ENCODE measurements at places on chromosomes 1 and 21.

GRCh38 chr1:42793824-42794223 is 9.0 kb downstream of the TMEM269 start:
- no peak for DNase-seq

GRCh38 chr1:17955302-17956285 is 152.0 kb upstream of the IGSF21 start:
- DNase-seq = no peak

- DNase-seq = no peak
Measured at GRCh38 chr21:21051109-21052055, 53.2 kb downstream of the NCAM2 start.

DNA sequence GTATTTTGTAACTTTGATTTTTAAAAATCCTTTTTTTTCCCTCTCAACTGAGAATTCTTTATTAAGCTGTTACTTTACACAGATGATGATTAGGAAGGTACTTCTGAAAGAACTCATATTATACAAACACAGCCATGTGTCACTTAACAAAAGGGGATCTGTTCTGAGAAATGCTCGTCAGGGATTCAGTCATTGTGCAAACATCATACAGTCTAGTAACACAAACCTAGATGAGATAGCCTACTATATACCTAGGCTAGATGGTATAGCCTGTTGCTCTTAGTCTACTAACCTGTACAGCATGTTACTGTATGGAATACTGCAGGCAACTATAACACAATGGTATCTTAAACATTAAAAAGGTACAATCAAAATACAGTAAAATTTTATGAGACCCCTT is 24.9 kb downstream of the AHCTF1 start:
- no peak for DNase-seq

DNA sequence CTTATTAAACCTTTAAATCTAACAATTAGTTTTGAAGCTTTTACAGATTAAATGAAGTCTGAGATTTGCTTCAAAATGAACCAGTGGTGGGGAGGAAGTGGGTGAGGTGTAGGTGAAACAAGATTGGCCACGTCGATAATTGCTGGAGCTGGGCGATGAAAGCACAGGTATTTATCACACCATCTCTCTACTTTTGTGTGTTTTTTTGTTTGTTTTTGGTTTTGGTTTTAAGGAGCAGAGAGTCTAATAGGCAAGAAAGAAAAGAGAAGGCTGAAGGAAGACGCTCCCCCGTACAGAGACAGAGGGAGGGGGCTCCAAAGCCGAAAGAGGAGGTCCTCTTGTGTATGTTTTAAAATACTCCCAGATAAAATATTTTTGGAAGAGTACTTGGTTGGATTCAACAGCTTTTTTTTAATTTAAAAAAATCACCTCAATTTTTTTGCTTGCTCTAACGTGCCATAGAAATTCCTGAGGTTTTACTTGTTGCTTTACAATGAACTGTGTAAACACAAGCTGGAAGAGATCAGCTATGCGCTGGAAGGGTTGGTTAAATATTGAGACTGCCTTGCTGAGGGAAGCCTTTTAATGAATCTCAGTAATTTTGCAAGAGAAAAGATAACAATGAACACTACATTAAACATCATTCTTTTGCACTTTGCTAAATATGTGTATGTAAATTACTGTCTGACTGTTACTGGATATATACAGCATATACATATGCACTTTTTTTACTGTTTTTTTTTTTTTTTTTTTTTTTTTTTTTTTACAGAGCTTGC is 6.7 kb upstream of the LGALS8 start:
- no peak for DNase-seq

GRCh38 chr1:156115514-156116374 is 1.2 kb downstream of the LMNA start:
- no peak for DNase-seq

DNA sequence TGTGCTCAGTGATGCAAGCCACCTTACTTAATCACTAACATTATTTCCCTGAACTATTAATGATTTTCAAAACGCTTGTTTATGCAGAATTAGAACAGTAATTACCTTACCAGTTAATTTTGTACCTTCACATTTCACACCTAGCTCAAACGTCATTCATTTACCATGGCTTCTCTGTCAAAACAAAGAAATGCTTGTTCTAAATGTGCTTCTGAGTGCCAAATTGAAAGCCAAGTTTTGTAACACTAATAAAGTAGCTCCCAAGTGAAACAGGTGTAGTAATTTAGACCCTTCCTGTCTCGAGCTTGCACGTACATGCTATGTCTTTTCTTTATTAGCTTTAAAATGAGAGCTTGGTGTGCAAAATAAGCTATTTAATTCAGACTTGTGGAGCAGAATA is 533.7 kb upstream of the PKN2 start:
- DNase-seq = no peak

DNA sequence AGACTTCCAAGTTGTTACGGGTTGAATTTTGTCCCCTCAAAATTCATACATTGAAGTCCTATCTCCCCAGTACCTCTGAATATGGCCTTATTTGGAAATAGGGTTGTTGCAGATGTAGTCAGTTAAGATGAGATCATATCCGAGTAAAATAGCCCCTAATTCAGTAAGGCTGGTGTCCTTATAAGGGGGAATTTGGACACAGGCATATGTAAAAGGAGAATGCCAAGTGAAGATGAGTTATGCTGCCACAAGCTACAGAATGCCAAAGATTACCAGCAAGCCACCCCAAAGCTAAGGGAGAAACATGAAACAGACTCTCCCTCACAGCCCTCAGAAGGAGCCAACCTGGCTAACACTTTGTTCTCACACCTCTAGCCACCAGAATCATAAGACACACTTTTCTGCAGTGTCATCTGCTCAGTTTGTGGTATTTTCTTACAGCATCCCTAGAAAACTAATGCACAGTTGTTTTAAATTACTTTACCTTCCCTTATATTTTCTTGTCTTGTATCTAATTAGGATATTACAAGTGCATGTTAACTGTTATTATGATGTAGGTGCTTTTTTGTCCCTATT is 43.3 kb upstream of the PRDX6 start:
- DNase-seq = no peak

DNA sequence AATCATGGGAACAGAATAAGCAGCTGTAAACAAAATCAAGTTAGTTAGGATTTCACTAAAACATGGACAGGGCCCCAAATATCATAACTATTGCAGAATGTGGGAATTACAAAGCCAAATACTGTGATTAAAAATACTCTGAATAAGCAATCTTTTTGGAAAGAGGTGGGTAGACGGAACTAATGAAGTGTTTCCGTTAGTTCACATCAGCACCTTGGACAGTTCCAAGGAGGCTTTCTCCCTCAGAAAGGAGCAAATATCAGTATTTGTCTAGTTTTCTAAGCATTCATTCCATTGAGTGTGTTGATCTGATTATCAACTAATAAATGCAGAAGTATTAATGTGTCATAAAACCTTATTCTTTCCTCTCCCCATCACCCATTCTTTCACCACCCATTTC is 97.4 kb downstream of the FAM78B start:
- DNase-seq = no peak

GRCh38 chr1:111768023-111768422 is 12.3 kb downstream of the DDX20 start:
- DNase-seq = no peak

GRCh38 chr21:43957128-43957571 is 55.0 kb upstream of the TRAPPC10 start:
- DNase-seq = no peak

DNA sequence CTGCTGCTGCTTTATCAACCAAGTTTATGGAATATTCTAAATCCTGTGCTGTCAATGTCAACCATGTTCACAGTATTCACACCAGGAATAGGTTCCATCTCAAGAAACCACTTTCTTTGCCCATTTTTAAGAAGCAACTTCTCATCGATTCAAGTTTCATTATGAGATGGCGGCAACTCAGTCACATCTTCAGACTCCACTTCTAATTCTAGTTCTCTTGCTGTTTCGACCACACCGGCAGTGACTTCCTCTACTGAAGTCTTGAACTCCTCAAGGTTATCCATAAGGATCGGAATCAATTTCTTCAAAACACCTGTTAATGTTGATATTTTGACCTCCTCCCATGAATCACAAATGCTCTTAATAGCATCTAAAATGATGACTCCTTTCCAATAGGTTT is 39.7 kb upstream of the IFNLR1 start:
- DNase-seq = no peak

DNA sequence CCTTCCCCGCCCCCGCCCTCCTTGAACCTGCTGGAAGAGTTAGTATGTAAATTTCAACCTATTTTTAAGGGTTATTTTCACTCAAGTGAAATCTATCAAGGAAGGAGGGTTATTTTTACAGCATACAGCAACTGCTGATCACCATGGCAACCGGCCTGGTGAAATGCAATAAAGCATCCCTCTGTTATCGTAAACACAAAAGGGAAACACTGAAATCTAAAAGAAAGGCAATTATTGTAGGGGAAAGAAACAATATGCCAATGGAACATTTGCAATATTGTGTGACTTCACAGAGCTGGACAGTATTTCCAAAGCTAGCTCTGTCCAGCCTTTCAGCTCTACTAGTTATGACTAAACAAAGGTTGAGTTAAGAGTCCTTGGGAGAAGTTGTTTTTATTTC is 588.3 kb upstream of the PBX1 start:
- no peak for DNase-seq

- no peak for DNase-seq
Measured at GRCh38 chr1:235878082-235878811, 11.5 kb upstream of the LYST start.

- DNase-seq = no peak
Measured at GRCh38 chr1:172613294-172613693, 45.6 kb upstream of the FASLG start.

- no peak for DNase-seq
Measured at GRCh38 chr1:64948905-64949833, 17.2 kb downstream of the JAK1 start.

- DNase-seq = no peak
Measured at GRCh38 chr1:210252621-210253051, 20.0 kb downstream of the SERTAD4 start.

GRCh38 chr1:229023651-229024300 is 247.1 kb upstream of the RAB4A start:
- no peak for DNase-seq

- DNase-seq = no peak
Measured at GRCh38 chr1:35707601-35708440, 10.9 kb downstream of the C1orf216 start.

GRCh38 chr21:25908495-25908894 is 173.7 kb downstream of the GABPA start:
- DNase-seq = no peak

All from hypothalamus (tissue), 51 donors.